ENCODE measurements at places on chromosomes 6 and 20.

GRCh38 chr20:49219924-49220831, 962 bp downstream of the DDX27 start:
- no peak for DNase-seq

DNA sequence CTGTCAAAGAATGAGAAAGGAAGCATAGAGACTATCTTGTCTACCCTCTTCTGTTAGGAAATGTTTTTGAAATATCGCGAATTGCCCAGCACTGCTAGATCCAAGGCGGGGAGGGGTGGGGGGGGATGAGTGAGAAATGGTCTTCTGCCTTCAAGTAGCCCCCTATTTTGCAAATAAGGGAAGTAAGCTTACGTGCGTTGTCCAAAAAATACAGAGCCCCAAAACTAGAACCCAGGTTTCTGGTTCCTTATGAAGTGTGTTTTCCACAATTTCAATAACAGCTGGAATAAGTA, 923 bp upstream of the ILRUN start:
- DNase-seq, result no peak

GRCh38 chr20:17969884-17970409, 1.1 kb downstream of the MGME1 start:
- DNase-seq, result peak; percentile 10

- no peak for DNase-seq
These were observed 11.5 kb downstream of the SLC4A11 start for GRCh38 chr20:3227506-3227905.

DNA sequence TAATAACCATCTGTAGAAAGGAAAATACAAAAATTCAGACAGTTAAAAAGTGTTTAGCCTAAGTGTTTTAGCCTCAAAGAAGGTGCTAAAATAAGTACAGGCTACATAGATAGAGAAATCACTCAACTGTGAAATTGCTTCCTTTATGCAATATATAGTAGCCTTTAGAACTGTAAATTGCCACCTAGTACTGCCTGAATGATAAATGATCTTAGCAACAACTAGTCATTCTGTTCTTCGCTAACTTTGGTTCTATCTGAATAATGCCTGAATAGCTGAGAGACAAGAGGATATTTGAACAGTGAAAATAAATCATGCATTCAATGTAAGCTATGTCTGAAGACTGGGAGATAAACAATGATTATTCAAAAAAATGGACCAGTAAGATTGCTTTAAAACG, 603.3 kb upstream of the PTCHD4 start:
- no peak for DNase-seq

- no peak for DNase-seq
These were observed 516.1 kb upstream of the MAN1A1 start for GRCh38 chr6:119865466-119866350.

DNA sequence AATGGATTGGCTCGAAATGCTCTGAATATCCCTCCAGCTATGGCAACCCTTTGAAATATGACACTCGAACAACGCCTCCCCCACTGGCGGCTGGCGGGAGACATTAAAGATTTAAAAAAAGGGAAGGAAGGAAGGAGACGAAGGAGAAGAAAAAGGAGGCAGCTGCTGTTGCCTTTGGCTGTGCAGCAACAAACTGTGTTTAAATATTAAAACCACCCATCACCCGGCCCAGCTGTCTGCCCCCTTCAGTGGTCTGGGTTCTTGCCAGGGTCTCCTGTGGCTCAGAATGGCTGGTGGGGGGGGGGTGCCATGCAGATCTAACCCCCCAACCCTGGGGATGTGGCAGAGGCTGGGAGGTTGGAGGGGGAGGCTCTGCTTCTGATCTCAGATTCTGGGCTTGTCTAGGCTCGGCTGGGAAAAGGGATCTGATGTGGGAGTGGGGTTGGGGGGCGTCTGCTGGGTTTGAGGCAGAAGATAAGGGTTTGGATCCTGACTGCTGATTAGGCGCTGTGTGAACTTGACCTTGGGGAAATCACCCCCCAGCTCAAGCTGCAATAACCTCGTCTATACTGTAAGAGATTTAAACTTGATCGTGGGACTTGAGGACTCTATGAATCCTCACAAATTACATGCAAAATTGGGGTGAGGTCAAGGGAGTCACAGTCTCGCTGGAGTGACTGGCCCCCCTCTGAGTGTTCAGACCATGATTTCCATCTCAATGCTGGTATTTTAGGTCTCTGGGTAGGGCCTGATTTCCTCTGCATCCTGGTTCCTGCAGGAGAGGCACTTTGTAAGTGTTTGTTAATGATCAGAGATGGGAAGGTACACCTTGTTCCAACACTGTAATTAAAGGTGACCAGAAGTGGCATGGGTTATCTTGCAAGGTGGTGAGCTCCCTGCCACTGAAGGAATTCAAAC, 40.3 kb upstream of the BLCAP start:
- DNase-seq, result no peak

DNA sequence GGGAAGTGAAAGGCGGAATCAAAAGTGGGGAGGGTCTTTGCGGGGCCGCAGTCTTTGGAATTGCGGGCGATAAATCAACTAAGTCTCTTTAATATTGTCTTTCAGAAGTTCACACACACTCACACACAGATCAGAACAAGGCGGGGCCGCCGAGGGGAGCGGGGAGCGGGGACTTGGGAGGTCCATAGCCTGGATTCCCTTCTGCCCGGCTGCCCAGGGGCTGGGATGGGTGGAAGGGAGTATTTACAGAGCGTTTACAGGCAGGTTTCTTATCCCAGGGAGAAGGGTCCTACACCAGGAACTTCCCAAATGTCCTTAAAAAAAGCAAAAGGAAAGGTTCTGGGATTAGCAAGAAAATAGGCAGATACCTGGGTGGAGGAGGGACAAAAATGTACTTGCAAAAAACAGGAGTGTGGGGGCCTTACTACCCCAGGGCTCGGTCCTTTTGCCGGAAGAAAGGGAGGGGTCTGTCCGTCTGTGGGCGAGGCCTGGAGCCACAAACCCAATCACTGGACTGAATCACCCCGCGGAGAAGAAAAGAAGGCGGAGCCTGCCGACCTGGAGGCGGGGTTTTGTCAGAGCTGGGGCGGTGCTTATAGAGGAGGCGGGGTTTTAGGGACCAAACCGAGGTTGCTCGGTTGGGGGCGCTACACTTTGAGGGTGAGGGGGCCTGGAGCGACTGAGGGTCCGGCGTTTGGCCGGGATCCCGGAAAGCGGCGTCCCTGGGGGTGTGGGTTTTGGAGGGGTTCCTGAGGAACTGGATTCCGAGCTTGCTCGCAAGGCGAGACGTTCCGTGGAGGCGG, 3.2 kb downstream of the PRRT1 start:
- DNase-seq, result peak; percentile 61

- DNase-seq, result no peak
These were observed 151.4 kb downstream of the ID4 start for GRCh38 chr6:19988555-19988954.

- no peak for DNase-seq
These were observed 41.7 kb downstream of the SLC23A2 start for GRCh38 chr20:4959592-4959991.

DNA sequence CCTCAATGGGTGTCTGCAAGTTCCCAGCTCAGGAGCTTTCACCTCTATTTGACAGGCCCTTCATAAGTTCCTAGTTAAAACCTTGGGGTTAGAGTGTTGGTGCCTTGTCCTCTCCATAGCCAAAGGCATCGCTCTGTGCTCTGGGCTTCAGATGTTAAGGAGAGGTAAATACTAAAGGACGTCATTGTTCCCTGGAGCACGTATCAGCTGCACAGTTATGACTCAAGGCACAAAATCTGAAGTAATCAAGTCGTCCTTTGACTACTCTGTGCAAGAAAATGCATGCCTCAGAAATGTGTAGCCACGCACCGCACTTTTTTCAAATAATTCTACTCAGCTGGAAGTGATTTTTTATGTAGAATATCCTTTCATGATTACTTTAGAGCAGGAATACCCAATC, 240.8 kb upstream of the QKI start:
- DNase-seq, result no peak

DNA sequence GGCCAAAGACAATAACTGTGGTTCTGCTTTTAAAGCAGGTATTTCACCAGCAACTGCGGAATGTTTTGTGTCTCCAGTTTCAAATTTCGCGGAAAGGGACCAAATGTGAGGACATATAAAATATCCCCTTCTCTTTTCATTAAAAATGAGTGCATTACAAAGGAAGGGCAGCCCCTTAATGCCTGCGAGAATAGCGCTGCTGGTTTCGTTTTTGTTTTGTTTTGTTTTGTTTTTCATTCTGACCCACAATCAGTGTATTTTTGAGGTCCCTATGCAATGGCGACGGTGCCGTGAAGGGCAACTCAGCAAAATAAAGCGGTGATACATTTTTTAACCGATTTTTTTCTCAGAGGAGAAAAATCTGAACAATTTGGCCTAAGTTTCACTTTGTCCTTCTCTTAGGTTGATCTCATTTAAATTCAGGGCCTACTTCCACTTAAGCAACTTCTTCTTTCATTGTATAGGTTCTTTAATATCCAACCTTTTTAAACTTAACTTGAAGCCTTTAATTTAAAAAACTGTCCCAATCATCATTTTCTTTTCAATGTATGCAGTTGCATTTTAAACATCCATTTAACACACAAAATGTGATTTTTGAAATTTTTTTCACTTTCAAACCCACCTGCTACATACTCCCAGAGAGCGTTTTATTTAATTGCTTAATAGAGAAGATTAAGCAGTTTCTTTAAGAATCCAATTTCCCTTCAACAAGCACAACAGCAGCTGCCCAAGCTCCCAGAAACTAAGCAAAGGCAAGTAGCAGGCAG, 2.9 kb upstream of the HIVEP2 start:
- no peak for DNase-seq

- peak; percentile 37 for DNase-seq
These were observed 131.4 kb upstream of the TRAF3IP2 start for GRCh38 chr6:111737065-111737521.

- no peak for DNase-seq
These were observed 92.6 kb downstream of the JARID2 start for GRCh38 chr6:15338476-15338875.

DNA sequence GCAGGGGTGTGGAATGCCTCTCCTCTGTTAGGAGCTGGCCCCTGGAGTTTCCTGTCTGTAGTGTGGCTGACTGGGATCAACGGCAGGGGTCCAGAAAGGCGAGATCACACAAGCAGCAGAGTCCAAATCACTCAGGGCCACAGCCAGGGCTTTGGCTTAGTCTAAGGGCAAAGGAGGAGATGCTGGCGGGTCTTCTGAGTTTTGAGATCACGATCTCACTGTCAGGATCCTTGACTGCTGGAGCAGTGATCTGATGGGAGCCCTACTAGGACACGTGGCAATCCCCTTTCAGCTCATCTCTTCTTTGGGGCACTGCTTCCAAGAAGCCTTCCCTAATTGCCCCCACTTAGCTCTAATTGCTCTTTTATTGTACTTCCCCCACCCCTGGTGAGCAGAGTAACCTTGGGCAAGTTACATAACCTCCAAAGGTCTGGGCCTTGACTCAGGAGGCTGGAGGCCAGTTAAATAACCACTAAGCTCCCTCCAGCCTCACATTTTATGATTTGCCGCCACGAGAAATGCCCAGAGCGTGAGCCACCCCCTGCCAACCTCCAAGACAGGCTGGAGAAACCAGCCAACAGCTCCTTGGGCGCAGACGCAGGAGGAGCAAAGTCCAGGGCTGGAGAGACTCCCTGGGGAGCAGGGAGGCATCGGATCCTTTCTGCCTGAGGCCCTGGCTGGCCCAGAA, 12.0 kb downstream of the KCNK5 start:
- DNase-seq, result no peak

GRCh38 chr6:34057191-34057590, 88.7 kb downstream of the GRM4 start:
- DNase-seq, result no peak

DNA sequence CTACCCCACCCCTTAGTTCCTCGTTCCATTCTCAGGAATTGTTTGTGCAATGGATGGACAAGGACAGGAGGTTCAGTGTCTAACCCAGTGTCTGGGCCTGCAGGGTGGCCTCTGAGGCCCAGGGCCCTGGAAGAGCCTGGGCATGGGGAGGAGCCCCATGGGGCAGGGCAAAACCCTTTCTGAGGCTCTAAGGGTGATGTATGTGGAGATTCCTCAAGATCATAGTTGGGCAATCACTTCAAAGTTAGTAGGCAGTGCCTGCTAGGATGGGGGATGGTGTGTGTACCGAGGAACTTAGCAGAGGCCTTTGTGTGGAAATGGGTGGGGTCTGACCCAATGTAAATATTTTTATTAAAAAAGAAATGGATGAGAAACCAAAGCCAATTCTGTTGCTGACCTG, 6.7 kb upstream of the C2 start:
- no peak for DNase-seq

GRCh38 chr6:150081702-150082101, 12.8 kb upstream of the ULBP3 start:
- DNase-seq, result no peak

Data from activated CD4-positive, alpha-beta T cell treated with anti-CD3 and anti-CD28 coated beads, Interleukin-2, amount 50 U/mL, for 1 hour (primary cell).